CD8-positive, alpha-beta memory T cell (primary cell): ENCODE measurements at places on chromosomes 7 and 10. TPM values are rescaled to one million over a fixed set of nuclear protein-coding genes. Genes with fewer than 3 reads are reported as not detected.

DNA sequence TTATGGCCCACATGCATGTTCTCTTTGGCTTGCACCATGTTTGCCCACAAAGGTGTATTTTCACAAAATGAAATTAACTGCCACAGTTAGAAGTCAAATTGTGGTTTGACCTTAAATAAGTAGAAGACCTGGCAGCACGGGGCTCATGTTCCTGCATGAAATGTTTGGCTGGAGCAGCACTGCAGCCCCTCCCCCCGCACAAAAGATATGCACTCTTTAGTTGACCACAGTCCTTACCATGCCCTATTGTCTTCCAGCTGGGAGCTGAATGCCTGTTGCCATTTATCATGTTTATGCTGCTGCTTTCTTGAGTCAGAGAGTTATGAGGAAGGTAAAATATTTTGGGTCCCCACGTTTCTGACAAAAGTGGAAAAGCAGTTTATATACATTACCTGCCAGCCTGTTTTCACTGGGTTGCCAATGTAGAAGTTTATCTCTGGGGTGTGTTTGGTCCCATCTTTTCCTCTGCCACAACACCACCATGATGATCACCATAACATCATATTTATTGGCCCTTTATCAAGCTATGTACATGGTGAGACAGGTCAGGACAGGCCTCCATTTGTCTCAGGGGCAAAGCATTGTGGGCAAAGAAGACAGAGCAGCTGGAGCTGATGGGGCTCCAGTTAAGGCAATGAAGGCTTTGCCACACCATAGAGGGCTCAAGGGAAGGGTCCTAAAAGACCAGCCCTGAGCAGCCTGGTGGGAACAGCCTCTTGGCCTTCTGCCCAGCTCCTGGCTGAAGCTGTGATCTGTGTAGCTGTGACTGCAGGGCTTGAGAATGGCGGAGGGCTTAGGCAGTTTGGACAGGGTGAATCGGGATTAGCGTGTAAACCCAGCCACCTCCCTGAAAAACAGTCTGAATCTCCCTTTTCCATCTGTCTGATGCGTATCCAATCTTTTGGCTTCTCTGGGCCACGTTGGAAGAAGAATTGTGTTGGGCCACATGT, 5.4 kb downstream of the PRF1 start:
- no peak for DNase-seq

COL17A1 gene
- polyA plus RNA-seq, result not detected

OR2A5 gene
- polyA plus RNA-seq, result not detected

DNA sequence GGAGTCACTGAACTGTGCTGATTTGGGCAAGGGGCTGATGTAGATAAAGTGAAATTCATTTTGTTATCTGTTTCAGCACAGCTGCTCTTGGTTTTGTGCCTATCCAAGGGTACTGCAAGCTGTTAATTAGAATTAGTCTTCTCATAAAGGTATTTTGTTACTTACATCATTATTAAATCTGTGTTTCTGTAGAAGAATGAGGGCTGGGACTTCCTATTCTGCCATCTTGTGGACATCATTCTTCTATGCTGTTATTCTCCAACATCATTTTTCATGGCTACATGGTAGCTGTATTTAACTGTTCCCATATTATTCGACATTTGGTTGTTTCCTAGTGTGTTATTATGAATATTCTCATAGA, 76.2 kb upstream of the CCDC71L start:
- DNase-seq, result no peak

LBX1 gene
- polyA plus RNA-seq, result not detected

OPALIN gene
- not detected for polyA plus RNA-seq

NEUROD6 gene
- polyA plus RNA-seq, result not detected

PRKCQ gene
- 55.3 TPM for polyA plus RNA-seq

DNA sequence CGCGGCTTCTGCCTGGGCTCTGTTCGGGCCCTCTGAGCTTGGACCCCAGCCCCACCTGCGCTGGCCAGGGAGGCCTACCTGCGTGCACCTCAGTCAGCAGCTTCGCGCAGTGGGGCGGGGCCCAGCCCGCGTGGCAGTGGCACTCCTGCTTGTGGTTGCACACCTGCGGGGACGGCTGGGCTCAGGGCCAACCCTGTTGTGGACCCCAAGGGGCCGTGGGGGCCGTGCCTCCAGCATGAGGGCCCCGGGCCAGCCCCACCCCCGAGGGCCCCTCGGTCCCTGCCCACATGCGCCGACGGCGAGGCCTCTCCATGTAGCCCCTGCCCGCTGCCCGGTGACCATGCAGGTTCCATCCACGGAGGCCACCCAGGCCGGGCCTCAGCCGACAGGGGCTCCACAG, 7.3 kb downstream of the ADAM8 start:
- DNase-seq, result no peak

GLCCI1 gene
- 29.1 TPM for polyA plus RNA-seq

DNA sequence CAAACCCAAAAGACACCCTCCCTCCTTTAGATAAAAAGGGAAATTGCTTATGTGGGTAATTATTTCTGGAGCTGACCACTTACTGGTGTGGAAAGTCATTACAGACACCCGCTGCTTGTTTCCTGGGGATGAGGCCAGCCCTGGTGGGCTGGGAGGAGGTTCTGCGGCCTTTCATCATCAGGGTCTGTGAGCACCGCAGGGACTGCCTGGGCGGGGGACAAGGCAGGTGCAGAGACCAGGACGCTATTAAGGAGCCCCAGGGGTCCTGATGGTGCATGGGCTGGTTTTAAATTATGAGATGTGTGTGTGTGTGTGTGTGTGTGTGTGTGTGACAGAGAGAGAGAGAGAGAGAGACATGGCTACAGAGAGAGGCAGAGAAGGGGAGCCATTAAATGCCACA, 171.2 kb downstream of the DNAJB6 start:
- DNase-seq, result no peak

- peak; percentile 13 for DNase-seq
These were observed 38.6 kb downstream of the CLRN3 start for GRCh38 chr10:127853868-127854768.

VIPR2 gene
- 0.61 TPM for polyA plus RNA-seq

TMEM139 gene
- 0.87 TPM for polyA plus RNA-seq
